ENCODE measurements at places on chromosomes 7 and 10. TPM values are rescaled to one million over a fixed set of nuclear protein-coding genes. Genes with fewer than 3 reads are reported as not detected.
A peak's percentile ranks its signal among the peaks of the same experiment; 100 is the strongest.

MACROH2A2 gene
- polyA plus RNA-seq = 52.0 TPM

ATOH7 gene
- 1.4 TPM for polyA plus RNA-seq

PNLIPRP1 gene
- polyA plus RNA-seq = 0.63 TPM

GRCh38 chr7:130276796-130277762, 10.4 kb downstream of the CPA2 start:
- DNase-seq = no peak

- DNase-seq = no peak
These were observed 155.0 kb downstream of the RNF133 start for GRCh38 chr7:122543891-122544290.

GRCh38 chr7:16554518-16555236, 28.1 kb downstream of the LRRC72 start:
- no peak for DNase-seq

DNA sequence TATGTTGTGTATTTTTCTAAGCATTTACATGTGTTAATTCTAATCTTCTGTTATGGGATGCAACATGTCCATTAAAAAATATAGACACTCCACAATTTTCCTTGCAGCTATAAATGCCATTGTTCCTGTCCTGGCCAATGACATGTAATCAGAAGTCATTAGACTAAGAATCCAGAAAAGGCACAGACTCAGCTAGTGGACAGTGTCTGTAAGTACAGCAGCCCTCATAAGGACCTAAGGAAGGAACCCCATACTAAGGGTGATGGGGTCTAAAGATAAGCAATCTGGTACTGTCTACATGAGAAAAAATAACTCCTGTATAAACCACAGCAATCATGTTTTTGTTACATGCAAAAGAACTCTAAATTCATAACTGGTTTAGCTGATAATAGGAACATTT, 115.9 kb downstream of the GPR85 start:
- DNase-seq = no peak

C10orf62 gene
- 0.09 TPM for polyA plus RNA-seq

METTL27 gene
- polyA plus RNA-seq = 7.6 TPM

- DNase-seq = peak; percentile 45
These were observed 2.8 kb upstream of the COL1A2 start for GRCh38 chr7:94391726-94392392.

- peak; percentile 89 for DNase-seq
These were observed 501.6 kb downstream of the GALNT17 start for GRCh38 chr7:71633551-71634008.

UNC5B gene
- polyA plus RNA-seq = 10.5 TPM

PNLIPRP2 gene
- polyA plus RNA-seq = 11.9 TPM

KAT6B gene
- 16.4 TPM for polyA plus RNA-seq

AKR1C1 gene
- 12.0 TPM for polyA plus RNA-seq

- DNase-seq = no peak
These were observed 586 bp upstream of the ANKRD26 start for GRCh38 chr10:27100813-27101347.

ELN gene
- 54.4 TPM for polyA plus RNA-seq

MYPN gene
- 0.16 TPM for polyA plus RNA-seq

DNA sequence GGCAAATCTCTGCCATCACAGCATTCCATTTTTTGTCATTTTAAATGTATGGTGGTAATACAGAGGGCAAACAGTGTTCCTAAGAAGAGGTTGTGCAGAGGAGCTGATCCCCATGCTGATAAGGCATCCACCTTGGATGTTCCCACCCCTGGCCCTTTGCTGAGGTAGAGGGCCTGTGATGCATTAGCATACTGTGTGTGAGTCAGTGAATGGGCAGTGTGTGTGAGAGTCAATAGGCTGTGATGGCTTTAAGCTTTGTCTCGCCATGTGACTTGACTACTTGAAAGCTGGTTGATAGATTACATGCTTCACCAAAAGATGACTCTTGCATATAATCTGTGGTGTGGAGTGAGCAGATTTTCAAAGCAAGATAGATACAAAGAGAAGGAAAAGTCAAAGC, 81.3 kb downstream of the INSYN2A start:
- no peak for DNase-seq

LEP gene
- polyA plus RNA-seq = 0.01 TPM

FANK1 gene
- 5.0 TPM for polyA plus RNA-seq

TACR2 gene
- 8.2 TPM for polyA plus RNA-seq

DNA sequence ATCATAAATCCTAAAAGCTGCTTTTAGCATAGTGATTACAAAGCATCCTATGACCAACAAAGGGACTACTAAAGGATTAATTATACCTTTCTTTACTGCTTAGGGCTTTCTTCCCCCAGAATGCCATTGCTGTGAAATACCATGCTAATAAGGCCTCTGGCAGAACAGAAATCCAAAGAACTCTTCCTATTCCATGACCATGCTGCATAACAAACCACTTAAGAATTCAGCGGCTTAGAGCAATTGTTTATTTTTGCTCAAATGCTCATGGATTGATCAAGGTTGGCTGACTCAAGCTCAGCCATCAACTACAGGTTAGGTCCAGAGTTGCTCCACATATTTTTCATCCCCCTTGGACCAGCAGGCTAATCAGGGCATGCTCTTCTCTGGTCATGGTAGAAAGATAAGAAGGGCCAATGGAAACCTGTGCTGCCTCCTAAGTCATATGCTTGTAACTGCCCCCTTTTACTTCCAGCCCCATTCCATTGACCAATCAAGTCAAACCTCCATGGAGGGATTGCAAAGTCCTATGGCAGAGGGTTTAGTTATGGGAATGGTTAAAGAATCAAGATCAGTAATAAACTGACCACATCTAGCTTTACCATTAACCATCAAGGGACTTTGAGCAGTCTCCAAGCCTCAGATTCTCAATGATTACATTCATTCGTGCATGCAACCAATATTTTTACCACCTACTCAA, 244.4 kb upstream of the FZD1 start:
- no peak for DNase-seq

- no peak for DNase-seq
These were observed 203.6 kb upstream of the NPSR1 start for GRCh38 chr7:34454381-34454780.

IDI2 gene
- polyA plus RNA-seq = not detected

DNA sequence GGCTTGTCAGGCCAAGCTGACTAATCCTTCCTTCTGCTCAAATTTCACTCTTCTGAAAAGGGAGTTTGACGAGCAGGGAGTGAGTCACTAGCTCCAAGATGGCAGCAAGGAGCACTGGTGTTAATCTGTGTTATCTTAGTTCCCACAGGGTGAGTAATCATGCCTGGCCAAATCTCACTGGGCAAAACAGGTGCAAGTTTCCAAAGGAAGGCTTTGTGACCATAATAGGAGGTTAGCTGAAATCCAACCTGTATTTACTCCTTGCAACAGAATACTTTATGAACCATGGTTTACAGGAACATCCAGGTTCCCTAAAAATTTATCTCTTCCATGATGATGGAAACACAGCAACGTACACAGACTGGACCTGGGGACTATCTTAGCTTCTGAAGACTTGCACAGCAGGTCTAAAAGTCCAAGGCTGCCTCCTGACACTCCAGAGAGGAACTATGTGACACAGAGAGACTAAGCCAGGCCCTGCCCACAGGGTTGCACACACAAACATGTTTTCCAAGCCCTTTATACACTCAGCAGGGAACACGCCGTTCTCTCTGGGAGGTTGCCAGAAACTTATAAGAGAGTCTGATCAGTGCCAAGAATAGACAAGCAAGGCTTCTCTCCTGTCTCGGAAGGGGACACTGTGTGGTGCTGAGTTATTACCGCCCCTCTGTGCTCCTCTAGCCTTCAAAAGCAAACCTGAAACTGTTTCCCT, 46.3 kb downstream of the PDK4 start:
- DNase-seq = peak; percentile 90

GRCh38 chr10:33273295-33274002, 61.0 kb downstream of the NRP1 start:
- DNase-seq = peak; percentile 51

GRCh38 chr7:123811056-123811455, 33.9 kb upstream of the HYAL4 start:
- DNase-seq = no peak

FRMPD2 gene
- polyA plus RNA-seq = 0.06 TPM

- no peak for DNase-seq
These were observed 395 bp upstream of the ZNF25 start for GRCh38 chr10:37976880-37977203.

- DNase-seq = no peak
These were observed 372.1 kb upstream of the AKR1E2 start for GRCh38 chr10:4453950-4454349.

ITGA8 gene
- 9.5 TPM for polyA plus RNA-seq

- DNase-seq = peak; percentile 68
These were observed 20.3 kb downstream of the VCL start for GRCh38 chr10:74018241-74018640.

PRLHR gene
- polyA plus RNA-seq = 1.1 TPM

DNA sequence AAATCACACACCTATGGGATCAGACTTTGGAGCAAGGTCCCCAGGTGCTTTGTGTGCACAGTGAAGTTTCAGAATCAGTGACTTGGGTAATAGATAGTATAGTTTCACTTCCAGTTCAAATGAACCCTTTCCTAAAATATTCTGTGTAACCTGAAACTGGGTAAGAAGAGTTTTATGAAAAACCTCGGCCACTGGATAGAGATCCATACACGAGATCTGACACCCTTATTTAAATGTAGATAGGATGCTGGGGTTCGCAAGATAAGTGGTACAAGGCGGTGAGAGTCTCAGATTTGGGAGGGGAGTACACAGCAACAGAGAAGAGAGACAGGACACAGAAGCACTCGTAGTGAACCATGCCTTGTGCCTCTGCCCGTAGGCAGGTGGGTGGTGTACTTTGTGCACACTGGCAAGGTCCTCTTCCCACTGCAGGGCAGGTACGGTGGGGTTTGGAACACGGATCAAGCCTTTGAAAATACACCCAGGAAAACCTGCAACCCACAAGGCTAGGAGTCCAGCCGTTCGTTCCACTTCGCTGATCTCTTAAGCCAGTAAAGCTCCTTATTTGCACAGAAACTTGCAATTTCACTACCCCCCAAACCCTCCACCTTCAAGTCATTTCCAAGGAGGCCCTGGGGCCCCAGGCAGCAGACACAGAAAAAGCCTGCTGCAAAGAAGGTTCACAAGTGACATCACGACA, 162.8 kb downstream of the USP6NL start:
- no peak for DNase-seq
